NCI-H1694 (cell line): ENCODE measurements at places on chromosomes 1 and 21.

- DNase-seq = no peak
Measured at GRCh38 chr1:48790397-48790796, 13.7 kb upstream of the BEND5 start.

DNA sequence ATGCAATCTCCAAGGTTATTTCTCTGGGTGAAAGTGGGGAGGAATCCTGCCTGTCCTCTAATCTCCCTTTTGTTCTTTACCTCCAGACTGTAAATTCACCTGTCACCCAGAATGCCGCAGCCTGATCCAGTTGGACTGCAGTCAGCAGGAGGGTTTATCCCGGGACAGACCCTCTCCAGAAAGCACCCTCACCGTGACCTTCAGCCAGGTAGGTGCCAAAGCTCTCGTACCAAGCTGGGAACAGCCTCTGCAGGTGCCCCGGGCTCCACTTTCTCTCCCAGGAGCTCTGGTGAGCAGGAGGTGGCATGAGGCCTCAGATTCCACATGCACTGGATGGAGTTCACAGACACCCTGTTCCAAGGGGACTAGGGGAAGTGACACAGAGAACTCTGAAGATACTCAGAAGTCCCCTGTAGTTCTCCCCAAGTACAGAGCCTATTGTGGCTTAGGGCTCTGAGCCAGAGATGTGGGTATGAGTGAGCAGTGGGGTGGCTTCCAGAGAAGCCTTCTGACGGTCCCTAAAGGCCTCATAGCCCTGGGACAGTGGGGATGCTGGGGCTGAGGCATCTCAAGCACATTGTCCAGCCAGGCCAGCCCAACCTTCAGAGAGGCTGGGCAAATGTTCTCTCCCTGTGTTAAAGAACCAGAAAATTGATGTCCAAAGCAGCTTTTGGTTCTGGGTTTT is 30.9 kb downstream of the RASSF5 start:
- no peak for DNase-seq

- no peak for DNase-seq
Measured at GRCh38 chr1:68183895-68184294, 48.4 kb downstream of the WLS start.

DNA sequence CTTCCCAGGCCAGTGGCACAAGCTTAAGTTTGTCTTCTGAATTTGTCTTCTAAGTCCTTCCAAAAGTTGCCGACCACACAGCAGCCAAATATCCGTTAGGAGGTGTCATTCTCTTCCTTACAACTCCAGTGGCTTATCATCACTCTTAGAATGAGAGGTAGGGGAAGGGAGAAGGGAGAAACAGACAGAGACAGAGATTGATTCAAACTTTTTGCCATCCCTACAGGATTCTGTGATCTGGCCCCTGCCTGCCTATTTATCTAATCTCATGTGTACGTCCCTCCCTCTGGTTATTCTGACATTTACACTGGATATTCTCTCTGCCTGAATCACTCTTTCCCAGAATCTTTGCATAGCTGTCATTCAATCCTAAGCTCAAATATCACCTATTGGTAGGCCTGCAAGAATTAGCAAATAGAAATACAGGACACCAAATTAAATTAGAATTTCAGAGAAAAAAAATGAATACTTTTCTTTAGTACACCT is 488 bp upstream of the GNL2 start:
- no peak for DNase-seq

- DNase-seq = no peak
Measured at GRCh38 chr1:226518375-226518774, 30.2 kb upstream of the STUM start.

DNA sequence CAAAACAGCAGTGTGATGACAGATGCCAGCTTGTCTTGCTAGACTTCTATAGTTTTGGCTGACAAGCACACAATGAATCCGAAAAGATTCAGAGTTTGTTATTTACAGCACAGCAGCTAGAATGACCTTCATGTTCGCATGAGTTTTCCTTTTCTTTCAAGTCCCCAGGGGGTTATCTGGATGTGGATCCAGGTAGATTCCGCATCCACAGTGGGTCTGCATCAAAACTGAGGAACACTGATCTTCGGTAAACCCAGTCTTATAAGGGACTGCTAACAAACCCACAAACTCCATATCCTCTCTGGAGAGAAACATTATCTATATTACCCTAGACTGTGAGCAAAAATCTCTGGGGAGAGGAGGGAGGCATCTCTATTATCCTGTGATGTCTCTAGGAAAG is 69.0 kb upstream of the DEPDC1 start:
- no peak for DNase-seq

- DNase-seq = no peak
Measured at GRCh38 chr1:174324939-174325338, 122.8 kb upstream of the GPR52 start.

DNA sequence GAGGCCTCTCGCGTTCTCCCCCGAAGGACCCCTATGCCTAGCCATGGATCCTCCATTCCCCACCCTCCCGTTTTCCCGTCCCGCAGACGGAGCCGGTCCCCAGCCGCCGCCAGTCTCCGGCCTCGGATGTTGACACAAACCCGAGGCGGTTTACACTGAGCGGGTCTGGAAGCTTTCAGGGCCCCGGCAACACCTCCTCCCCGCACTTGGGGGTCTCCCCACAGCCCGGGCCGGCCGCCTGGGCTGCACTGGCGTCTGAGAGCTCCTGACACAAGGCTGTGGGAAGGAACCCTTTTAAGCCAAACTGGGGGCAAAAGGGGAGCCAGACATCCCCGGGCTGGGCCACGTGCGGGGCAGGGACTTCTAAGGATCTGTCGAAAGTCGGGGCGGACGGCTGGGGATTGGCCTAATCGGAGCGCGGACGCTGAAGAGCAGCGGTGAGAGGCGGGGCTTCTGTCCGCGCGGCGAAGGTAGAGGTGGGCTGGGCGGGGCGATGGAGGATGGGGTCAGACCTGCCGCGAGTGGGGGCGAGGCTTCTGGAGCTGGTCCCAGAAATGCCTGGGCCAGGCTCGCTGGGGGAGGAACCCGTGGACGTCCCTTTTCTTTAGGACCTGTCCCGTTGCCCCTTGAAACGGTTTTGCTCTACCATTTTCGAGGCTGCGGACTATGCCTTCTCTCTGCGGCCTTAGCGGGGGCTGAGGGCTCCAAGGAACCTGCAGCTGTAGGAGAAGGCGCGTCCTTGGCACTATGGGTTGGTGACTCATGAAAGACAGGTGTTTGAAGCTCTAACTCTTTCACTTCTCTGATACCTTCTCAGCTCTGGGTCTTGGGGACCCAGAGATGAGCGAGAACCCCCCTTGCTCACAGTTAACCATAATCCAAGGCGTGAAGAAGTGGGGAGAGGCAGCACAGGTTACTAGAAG is 1.2 kb upstream of the HPCAL4 start:
- DNase-seq = no peak

- DNase-seq = no peak
Measured at GRCh38 chr1:79760531-79760930, 754.0 kb upstream of the ADGRL4 start.

DNA sequence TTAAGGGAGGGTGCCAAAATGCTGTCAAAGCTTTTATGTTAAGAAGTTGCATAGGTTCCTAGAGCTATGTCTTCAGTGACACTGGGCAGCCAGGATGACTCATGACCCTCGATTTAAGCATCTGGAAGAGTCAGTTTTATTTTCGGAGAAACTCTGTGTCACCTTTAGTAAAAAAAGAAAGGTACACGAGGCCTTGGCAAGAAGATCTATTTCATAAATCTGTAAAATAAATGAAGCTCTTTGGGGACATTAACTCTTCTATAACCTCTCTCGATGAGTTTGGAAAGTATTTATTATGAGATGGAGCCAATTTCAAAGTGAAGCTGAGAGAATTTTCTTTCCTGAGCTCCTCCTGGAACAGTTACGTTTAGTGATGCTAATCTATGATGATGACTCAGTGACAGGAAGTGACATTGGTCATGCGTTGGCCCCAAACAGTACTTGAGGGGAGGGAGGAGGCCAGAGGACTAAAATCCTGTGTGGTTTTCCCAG is 156.5 kb downstream of the HLX start:
- no peak for DNase-seq

- no peak for DNase-seq
Measured at GRCh38 chr1:40795811-40796586, 12.4 kb downstream of the KCNQ4 start.
